B cell (primary cell): ENCODE measurements at places on chromosomes 2 and 18. TPM values are rescaled to one million over a fixed set of nuclear protein-coding genes. Genes with fewer than 3 reads are reported as not detected.

The FN1 gene
- not detected in 2 replicates for polyA plus RNA-seq

DNA sequence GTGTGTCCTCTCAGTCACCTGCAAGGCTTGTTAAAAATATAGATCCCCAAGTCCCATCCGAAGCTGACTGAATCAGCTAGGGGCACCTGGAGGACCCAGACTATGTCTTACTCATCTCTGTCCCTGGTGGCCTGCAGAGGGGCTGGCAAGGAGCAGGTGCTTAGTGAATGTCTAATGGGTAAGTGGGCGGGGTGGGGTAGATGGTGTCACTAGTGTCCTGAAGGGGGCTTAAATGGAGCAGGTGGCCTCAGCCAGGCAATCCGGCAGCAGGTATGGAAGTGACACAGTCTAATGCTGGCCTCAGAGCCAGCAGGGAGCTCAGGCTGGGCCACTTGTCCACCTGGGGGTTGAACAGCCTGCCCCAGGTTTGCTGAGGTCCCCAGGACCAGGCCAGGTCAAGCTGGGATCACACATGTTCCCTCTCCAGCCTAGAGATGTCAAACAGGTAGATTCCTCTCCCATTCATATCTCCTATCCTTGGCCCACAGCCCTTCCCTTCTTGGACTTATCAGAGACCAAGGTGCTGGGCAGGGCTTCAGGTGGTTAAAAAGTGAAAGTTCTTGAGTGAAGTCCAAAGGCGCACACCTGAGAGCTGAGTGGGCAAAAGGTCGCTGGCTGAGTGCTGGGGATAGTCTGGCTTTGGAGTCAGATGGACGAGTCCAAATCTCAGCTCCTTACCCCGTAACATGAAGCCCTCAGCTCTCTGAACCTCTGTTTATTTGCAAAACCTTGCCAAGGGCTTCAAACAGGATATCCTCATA is 1.7 kb downstream of the STEAP3 start:
- DNase-seq = peak; percentile 13

- DNase-seq = peak; percentile 15
Observed at GRCh38 chr2:12176623-12177454, 430.4 kb downstream of the LPIN1 start.

DNA sequence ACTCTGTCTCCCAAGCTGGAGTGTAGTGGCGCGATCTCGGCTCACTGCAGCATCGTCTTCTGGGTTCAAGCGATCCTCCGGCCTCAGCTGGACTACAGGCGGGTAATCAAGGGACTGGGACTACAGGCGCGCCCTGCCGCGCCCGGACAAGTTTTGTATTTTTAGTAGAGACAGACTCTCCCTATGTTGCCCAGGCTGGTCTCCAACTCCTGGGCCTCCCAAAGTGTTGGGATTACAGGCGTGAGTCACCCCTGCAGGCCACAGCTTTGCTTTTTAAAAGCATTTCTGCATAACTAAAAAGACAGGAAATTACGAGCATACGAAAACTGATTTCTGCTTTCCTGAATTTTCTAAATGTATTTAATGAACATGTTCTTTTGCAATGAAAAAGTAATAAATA is 916 bp upstream of the OSBPL1A start:
- no peak for DNase-seq

DNA sequence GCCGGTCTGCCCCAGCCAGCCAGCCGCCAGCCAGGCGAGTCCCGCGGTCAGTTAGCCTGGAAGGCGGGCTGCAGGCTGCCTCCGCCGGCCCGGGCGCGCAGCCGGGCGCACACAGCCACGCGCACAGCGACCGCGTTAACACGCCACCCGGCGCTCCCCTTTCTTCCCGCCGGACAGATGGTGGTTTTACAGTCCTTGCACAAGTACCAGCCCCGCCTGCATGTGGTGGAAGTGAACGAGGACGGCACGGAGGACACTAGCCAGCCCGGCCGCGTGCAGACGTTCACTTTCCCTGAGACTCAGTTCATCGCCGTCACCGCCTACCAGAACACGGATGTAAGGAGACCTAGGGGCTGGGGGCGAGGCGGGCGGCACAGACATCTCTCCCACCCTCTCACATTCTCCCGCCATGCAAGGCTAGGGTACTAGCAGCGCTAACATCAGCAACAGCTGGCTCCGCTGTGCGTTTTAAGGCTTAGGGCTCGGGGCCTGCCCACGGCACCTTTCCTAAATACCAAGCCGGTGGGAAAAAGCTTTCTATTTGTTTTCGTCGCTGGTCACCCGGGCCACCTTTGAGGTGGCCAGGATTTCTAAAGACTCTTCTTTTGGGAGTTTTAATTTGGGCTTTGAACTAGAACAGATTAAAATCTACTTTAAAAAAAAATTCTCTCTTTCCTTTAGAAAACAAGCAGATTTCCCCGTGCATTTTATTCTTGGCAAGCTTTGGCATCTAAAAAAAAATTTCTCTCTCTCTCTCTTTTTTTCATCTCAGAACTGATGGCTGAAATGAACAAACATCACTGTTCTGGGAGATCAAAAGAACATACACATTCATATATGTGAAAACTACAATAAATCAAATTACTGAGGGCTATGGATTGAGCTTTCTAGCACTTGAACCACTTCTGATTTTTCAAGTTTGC is 2.9 kb downstream of the TBR1 start:
- DNase-seq = peak; percentile 52
